ENCODE measurements at places on chromosomes 1 and 21.

DNA sequence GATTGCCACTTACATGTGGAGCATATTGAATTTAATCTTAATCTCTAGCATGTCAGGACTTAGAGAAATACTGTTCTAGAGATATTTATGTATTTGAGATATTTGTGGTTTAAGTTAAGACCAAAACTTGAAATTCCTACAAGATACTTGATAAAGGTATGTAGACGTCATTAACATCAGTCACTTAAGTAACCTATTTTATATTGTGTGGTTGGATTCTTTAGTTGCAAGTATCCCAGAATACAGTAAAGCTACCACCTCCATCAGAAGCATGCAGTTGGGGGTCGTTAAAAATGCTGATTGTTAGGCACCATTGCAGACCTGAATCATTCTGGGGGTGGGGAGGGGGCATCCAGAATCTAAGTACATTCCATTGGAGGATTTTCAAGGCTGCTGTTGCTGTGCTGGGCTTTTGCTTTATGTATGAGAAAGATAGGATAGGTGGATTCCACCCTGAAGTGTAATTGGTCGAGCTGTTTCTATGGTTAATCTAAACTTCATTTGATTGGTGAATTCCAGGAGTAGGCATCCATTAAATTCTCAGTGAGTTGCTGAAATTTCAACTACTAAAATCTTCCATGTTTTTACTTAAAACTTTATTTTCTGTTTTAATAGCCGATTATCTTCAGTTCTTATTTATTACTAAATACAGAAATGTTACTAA lies 4.0 kb downstream of the H3-3A start:
- no peak for DNase-seq

DNA sequence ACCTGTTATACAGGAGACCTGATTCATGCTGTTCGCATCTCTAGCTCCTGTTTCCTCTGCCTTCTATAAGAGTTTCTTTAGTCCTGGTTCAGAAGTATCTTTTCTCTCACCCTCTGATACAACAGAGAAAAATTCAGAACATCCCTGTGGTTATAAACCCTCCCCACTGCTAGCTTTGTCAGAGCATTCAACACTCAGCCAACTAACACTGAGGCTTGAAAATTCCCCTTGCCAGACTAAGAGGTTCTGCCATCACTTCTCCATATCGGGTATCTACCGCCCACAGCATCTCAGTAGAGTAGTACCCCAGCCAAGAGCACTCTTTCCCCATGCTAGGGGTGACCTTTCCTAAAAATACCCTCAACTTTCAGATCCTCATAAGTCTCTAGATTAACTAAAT lies 19.6 kb upstream of the PIK3R3 start:
- DNase-seq: peak; percentile 80

GRCh38 chr1:174913225-174913903 lies 86.4 kb upstream of the CACYBP start:
- no peak for DNase-seq

- DNase-seq: no peak
Observed at GRCh38 chr1:201140235-201140940, 13.4 kb upstream of the ASCL5 start.

- DNase-seq: peak; percentile 98
Observed at GRCh38 chr1:33342041-33342723, 21.3 kb upstream of the A3GALT2 start.

- peak; percentile 12 for DNase-seq
Observed at GRCh38 chr21:41220208-41220733, 52.3 kb downstream of the BACE2 start.

DNA sequence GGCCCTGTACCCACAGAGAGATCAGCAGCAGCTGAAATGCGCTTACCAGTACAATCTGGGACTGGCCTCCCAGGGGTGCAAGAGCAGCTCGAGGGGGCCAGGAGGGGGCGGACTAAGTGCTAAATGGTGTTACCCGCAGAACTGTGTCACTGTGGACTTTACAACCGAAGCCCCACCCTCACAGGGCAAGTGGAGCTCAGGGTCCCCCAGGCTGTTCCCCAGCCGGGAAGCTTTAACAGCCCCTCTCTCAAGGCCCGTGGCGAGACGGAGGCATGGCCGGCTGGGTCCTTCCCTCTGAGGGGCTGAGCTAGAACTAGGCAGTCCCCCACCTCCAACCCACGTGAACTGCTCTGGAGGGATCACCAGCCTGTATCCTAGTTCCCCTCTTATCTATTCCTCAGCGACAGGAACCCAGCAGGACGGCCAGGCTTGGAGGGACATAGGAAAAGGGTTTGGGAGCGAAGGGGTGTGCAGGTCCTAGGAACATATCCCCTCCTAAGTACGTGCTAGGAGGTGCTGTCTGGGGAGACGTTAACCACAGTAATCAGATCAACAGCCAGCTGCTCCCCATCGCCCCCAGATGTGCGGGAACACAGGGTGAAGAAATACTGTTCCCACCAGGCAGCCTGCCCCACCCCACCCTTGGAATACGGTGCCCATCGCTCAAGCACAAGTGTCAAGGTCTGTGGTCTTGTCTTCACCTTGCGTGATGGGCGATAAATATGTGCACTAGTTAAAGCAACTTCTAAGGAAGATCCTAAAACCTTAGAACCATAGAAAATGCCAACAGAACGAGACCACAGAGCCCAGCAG lies 24.4 kb downstream of the ZBTB17 start:
- DNase-seq: peak; percentile 23

GRCh38 chr1:171600862-171601261 lies 21.2 kb upstream of the MYOCOS start:
- DNase-seq: no peak

GRCh38 chr1:1290238-1290731 lies 10.0 kb downstream of the SCNN1D start:
- DNase-seq: peak; percentile 51

DNA sequence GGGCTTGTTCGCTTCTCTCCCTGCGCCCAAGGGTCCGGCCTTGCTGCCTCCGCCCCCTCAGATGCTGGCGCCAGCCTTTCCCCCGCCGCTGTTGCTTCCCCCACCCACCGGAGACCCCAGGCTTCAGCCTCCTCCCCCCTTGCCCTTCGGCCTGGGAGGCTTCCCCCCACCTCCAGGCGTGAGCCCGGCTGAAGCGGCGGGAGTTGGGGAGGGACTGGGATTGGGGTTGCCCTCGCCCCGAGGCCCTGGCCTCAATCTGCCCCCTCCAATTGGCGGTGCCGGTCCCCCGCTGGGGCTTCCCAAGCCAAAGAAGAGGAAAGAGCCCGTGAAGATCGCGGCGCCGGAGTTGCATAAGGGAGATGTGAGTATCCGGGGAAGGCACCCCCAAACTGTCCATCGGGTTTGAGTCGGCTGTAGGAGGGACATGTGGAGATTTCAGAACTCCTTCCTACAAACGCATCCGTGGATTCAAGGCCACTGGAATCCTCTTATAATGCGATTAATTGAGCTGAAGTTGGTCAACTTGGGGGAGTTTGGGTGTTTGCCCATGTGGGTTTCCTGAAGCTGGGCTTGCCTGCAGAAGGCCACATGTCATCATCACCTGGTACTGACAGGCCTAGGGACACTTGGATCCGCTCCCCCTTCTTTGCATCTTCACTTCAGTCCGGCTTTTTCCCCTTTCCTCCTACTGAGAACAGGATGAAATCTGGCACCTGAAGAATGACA lies 707 bp downstream of the PRCC start:
- DNase-seq: peak; percentile 18

DNA sequence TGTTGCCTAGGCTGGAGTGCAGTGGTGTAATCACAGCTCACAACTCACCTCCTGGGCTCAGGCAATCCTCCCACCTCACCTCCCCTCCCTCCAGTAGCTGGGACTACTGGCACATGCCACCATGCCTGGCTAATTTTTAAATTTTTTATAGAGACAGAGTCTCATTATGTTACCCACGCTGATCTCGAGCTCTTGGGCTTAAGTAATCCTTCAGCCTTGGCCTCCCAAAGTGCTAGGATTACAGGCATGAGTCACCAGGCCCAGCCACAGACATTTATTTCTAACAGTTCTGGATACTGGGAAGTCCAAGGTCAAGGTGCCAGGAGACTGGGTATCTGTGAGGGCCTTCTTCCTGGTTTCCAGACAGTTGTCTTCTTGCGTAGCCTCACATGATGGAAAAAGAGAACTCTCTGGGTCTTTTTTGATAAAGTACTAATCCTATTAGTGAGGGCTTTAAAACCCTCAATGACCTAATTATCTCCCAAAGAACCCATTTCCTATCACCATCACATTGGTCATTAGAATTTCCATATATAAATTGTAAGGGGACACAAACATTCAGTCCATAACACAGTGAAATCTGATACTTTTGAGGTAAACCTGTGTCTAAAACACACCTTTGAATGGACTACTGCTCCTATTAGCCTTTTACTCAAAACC lies 67.9 kb downstream of the PHACTR4 start:
- DNase-seq: peak; percentile 87

GRCh38 chr1:232378266-232379062 lies 251.5 kb downstream of the SIPA1L2 start:
- no peak for DNase-seq

DNA sequence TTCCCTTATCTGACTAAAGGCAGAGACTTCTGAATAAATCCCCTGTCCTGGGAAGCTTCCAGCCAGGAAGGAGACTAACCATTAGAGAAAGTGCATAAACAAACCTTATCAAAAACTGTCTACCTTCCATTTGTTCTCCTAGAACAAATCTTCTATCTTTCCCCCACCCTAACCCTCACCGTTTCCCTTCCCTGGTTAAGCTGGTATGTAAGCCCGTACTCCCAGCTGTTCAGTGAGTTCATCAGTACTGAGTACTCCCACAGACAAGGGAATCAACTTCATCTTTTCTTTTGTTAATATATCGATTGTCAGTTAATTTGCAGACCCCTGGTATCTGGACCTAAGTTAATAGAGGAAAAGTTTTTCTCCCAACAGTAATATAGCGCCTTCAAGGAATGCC lies 20.1 kb upstream of the COG2 start:
- DNase-seq: no peak

DNA sequence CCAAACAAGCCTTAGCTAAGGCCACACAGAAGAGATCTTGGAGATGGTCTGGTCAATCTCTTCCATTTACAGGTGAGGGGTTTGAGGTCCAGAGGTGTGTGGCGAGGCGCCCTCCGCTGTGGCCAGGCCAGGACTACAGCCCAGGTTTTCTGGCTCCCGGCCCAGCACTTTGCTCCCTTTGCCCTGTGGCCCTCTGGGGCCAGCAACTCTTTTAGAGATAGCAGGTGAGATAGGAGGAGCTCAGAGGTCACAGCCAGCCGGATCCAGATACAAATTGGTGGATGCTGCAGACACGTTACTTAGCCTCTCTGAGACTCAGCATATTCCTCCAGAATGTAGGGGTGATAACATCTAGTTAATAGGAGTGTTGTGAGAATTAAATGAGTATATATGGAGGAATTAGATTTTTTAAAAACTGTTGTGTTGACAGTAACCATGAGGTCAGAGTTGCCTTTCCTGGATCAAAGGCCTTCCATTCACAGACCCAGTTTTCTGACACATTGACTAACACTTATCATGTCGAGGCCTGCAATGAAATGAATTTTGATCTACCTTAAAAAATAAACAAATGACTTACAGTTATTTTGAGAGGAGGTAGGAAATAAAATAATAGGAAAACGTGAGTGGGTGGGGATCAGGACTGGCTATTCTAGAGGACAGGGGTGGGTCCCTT lies 16.6 kb downstream of the TEX35 start:
- no peak for DNase-seq

GRCh38 chr1:1198423-1199140 lies 7.8 kb downstream of the TNFRSF18 start:
- no peak for DNase-seq

GRCh38 chr21:31298618-31299269 lies 45.3 kb downstream of the TIAM1 start:
- no peak for DNase-seq

DNA sequence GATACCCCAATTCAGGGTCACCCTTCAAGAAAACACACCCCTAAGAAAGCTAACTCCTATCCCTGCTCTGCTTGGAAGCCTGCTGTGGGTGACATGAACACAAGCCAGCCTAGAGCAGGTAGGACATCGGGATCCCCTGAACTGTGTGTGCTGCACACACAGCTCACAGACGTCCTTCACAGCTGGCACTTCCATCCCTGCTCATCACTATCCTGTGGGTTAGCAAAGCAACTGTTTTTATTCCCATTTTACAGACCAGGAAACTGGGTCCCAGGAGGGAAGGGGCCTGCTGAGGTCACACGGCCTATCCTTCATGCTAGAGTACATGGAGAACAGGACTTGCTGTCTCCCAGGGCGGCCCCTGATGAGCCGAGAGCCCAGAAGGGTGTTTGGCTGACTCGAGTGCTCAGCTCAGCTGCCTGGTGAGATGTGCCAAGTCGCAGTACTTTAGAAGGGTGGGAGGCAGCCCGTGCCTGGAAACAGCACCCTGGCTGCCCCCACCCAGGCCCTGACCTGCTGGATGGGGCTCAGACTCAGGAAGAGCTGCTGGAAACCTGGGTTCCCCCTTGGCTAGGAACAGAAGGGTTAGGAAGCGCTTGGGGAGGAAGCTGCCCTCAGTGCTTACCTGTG lies 28.3 kb upstream of the BTG2 start:
- no peak for DNase-seq

- no peak for DNase-seq
Observed at GRCh38 chr1:30745156-30745833, 12.3 kb downstream of the LAPTM5 start.

DNA sequence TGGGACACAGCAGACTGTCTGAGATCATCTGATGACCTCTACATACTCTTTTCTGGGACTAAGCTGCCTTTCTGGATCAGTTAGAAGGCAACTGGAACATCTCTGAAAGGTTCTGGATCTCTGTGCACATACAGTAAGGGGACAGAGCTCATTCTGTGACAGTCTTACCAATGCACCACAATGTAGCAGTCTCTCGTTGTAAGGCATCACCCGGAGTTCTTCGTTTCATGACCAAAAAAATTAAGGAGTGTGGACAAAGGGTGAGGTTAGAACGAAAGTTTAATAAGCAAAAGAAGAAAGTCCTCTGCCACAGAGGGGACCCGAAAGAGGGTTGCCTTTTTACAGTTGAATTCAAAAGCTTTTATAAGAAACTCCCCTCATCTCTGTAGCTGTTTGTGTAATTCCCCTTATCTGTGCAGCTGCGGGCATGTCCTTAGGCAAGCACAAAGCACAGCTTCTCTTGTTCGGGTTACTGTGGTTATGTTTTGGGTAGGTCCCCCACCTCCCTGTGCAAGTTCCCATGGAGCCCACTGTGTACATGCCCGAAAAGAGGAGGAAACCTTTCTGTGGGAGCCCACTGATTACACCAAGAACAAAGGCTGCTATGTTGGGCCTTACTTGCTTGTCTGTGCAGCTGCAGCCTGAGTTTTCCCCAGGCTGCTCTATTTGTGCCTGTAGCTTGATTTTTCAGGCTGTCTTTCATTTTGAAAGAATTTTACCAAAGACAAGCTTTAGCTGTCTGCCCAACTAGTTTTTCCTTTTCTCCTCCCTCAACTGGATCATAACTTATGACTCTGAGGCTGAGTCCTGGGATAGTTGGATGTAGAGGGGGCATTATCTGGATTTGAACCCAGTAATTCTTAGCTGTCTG lies 53.1 kb upstream of the CACNA1E start:
- DNase-seq: no peak

GRCh38 chr1:27542463-27543273 lies 52.7 kb upstream of the WASF2 start:
- no peak for DNase-seq

DNA sequence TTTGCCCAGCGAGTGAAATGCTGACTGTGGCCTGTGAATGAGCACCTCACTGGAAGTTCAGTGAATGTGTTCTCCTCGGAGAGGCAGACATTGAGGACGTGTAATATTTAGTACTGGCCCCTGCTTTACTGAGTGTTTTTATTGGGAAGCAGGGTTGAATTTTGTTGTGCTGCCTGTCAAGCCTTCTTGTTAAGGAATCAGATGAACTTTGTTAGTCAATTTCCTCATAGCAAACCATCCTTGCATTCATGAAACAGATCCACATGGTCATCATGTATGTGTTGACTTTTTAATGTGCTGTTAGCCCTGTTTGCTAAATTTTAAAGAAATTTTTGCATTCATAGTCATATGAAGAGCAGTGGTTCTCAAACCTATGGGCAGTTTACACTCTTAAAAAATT lies 47.9 kb downstream of the AGPAT3 start:
- no peak for DNase-seq
